ENCODE measurements at places on chromosomes 2 and 18.

GRCh38 chr2:7210712-7211111 lies 293.5 kb downstream of the RNF144A start:
- DNase-seq, result no peak

DNA sequence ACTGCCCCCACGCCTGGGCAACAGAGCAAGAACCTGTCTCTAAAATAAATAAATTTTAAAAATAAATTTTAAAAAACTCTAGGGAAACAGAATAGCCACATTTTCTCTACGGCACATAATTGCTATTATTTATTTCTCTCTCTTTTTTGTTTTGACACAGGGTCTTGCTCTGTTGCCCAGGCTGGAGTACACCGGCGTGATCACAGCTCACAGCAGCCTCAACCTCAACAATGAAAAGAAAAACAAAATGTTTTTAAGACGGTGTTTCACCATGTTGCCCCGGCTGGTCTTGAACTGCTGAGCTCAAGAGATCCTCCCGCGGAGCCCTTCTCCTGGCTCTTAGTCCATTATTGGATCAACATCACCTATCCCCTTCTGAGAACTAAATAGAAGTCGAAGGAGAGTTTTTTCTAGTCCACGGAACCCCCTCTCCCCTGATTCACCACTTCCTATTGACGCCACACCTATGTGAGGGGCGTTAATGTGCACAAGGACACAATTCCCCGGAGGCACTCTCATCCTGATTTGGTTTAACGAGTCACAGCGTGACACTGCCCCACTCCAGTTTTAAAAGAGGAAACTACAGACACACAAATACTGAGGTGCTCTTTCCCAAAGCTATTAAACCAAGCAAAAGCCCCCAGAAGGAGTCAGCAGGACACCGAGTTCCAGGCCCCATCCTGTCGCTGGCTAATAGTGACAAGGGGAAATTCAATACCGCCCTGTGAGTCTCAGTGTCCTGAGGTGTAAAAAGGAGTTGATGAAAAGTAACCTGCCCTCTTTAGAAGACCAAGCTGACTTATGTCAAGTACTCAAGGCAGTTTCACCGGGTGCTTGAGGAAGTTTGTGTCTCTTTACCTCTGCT lies 1.1 kb downstream of the NPC1 start:
- no peak for DNase-seq

GRCh38 chr18:42082415-42083234 lies 127.6 kb downstream of the PIK3C3 start:
- no peak for DNase-seq

DNA sequence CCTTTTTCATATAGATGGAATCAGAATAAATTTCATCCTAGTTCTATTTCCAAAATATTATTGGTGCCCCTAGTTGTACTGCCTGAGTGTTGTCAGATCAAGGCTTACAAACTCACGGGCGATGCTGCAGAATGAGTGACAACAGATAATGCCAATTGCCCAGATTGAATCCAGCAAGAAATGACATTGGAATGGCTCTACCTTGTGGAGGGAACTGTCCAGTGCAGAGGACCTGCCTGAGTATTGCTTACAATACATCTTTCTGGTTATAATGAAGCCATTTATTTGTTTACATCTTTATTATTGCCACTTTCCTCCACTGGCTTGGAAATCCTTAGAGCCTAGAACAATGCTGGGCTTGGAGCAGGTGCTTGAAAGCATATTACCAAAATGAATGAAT lies 7.8 kb upstream of the IL1R2 start:
- DNase-seq, result no peak

DNA sequence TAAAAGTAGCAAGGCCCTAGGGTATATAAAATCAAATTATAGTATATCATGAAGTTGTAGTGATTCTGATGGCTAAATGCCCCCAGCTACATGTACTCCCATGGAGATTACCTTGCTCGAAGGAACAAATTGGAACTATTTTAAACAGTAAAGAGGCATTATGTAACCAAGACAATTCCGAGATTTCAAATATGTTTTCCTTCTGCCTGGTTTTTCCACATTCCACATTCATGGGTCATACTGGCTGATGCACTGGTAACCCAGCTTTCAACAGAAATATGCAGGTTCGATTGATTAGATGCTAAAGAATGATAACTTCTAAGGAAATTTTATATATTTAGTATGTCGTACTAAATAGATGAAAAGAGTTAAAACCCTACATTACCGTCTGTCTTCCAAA lies 62.3 kb upstream of the MGAT4A start:
- no peak for DNase-seq

- DNase-seq, result no peak
These were observed 125.3 kb upstream of the NRP2 start for GRCh38 chr2:205556841-205557539.

GRCh38 chr2:46249654-46250053 lies 47.6 kb upstream of the EPAS1 start:
- DNase-seq, result no peak

DNA sequence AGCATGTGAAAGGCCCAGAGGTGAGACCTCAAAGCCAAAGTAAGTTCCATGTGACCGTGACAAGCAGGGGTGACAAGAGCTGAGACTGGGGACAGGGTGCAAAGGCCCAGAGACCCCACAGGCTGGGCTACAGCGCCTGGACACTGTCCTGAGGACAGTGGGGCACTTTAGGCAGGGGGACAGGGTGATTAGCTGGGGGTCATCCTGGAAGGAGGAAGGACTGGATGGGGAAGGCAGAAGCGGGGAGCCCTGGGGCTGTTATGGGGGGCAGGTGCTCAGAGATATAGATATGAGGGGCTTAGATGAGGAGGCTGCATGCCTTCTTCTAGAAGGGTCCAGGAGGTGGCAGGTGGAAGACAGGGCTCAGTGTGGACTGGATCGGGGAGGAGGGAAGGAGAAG lies 31.5 kb downstream of the KIF1A start:
- DNase-seq, result no peak

All from NCI-H1048 (cell line).